Kidney epithelial cell (primary cell): ENCODE measurements at places on chromosomes 6 and 20. TPM values are rescaled to one million over a fixed set of nuclear protein-coding genes. Genes with fewer than 3 reads are reported as not detected.

DNA sequence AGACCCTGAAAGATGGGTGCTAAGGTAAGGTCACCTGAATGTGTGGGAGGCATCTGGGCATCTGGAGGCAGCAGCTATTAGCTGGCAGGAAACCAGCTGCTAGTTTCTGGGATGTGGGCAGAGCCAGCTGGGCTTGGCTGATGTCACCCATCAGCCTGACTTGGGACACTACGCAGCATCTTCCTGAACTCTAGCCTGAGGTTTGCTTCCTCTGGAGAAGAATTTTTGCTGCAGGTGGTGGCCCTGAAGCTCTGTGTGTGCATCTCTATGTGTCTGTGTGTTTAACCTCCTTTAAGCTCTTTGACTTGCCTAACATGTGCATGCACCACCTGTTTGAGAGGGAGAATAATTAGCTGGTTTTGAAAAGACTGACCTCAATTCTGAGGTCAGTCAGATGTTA lies 465.1 kb upstream of the CHD6 start:
- DNase-seq, result no peak

DNA sequence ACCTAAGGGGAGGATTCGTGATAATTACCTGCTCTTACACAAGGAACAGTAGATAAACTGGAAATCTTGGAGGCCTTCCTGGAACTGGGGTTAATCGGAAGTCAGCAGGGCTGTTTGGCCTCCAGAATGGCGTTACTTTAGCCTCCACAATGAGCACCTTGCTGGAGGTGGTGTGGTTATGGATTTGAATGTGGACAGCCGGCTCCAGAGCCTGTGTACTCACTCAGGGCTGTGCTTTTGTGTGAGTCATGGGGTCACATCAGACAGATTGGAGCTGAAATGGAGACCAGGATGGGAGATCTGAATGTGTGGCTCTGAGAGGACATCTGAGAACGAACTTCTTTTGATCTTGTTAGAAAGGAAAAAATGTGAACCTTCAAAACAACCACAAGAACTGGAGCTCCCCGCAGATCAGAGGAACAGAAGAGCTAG lies 30.4 kb downstream of the IGF2R start:
- no peak for DNase-seq

GRCh38 chr6:146819596-146820320 lies 221.0 kb downstream of the ADGB start:
- DNase-seq, result no peak

DNA sequence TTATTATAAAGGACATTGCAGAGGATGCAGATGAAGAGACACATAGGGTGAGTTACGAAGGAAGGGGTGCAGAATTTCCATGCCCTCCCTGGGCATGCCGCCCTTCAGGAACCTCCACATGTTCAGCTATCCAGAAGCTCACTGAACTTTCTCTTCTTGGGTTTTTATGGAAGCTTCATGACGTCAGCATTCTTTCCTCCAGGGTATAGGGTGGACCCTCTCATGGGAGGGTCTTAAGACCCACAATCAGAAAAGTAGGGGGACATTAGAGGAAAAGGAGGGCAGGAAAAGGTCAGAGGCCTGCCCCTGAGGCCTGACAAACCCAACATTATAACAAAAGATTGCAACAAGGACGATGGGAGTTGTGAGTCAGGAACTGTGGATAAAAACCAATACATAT lies 14.6 kb upstream of the DCBLD1 start:
- DNase-seq, result no peak

- no peak for DNase-seq
Observed at GRCh38 chr20:41051009-41051825, 22.6 kb downstream of the TOP1 start.

DNA sequence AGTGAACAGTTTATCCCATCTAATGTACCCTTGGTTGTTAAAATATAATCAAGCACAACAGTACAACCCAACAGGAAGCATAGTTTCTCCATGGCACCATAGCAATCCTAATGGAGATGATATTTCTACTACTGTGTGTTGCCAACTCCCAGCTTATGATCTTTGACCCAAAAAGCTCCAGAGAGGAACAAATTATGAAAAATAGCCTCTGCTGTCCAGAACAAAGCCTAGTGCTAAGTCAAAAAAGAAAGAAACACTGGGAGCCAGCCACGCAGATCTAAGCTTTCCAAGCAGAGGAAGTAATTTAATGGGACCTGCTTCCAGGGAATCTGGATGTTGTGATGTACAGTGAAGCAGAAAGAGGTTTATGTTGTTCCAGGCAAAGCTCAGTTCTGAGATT lies 52.2 kb upstream of the TASP1 start:
- DNase-seq, result no peak

HCK gene
- total RNA-seq, result 0.17 and 0.34 TPM in 2 replicates

AVP gene
- total RNA-seq, result not detected in 2 replicates

SH3BGRL2 gene
- total RNA-seq, result 31.1 and 31.6 TPM in 2 replicates

ADGRF1 gene
- total RNA-seq, result 5.3 and 8.8 TPM in 2 replicates

RAET1G gene
- not detected in 2 replicates for total RNA-seq

MCCD1 gene
- not detected in 2 replicates for total RNA-seq
